Psoas muscle (tissue), 8 donors: ENCODE measurements at places on chromosomes 2 and 18. TPM values are rescaled to one million over a fixed set of nuclear protein-coding genes. Genes with fewer than 3 reads are reported as not detected.

The POTEC gene
- not detected for total RNA-seq

The TMEM247 gene
- not detected for total RNA-seq

The CCDC88A gene
- total RNA-seq = 19.1 TPM

The ACADL gene
- 9.1 TPM for total RNA-seq

GRCh38 chr2:105732101-105732500 is 12.6 kb upstream of the NCK2 start:
- no peak for DNase-seq

DNA sequence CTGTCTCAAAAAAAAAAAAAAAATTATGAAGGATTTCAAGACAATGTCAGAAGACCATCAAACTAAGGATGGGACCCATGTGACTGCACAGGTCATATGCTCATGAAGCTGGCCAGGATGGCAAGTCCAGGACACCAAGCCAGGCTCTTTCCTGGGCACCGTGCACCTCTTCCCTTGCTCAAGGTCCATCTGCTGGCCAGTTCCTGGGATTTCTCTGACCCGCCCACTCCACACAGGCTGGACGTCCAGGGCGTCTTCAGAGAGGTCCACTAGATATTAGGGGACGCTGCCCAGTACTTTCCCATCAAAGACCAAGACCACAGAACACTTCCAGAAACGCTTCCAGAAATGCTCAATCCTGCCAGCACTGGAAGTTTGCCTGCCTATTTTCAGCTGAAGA is 14.3 kb downstream of the TEX44 start:
- no peak for DNase-seq

DNA sequence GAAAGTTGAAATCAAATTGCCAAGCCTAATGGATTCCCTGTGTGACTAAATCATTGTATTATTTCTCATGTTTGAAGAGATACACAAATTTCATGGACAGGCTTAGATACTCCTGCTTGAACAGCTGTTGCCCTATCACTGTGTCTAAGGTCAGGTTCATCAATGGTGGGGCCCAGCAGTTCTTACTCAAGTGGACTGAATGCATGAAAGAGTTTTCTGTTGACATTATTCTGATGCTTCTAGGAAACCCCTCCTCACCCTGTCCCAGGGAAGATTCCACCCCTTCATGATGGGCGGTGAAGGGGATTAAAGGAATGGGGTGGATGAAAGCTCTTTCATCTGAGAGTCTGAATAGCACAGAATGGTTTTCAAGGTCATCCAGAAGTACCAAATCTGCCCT is 148.8 kb downstream of the INO80D start:
- DNase-seq = no peak

- DNase-seq = no peak
These were observed 244.1 kb upstream of the TNP1 start for GRCh38 chr2:217103752-217104545.

DNA sequence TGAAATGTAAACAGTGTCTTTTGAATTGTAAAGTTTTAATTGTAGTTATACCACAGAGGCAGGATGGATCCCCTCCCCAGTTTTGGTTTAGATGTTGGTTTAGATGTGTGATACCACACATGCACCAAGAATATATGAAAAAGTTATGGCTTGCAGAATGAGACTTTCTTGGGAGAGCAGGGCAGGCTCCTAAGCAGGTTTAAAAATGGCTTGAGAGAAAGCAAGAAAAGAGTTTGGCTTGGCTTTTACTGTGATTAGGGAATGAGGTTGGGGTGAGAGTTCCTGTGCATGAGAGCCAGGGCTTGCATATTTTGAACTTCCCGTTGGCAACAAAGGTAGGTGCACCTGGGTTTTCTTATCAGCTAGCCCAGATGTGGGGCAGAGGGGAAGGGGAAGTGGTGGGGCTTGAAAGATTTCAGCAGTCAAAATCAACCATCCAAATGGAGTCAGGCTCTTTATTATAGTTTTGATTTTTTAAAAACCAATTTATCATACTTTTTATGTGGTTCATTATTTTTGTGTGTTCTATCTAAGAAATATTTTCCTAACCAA is 246.9 kb downstream of the MTX2 start:
- no peak for DNase-seq

GRCh38 chr18:6752202-6752860 is 22.8 kb downstream of the ARHGAP28 start:
- no peak for DNase-seq

GRCh38 chr2:88711897-88712296 is 20.4 kb downstream of the RPIA start:
- no peak for DNase-seq

- DNase-seq = no peak
These were observed 807 bp downstream of the PELI1 start for GRCh38 chr2:64143169-64144056.

GRCh38 chr2:67799886-67800285 is 262.9 kb downstream of the C1D start:
- DNase-seq = no peak

GRCh38 chr2:155190342-155190741 is 491.8 kb downstream of the KCNJ3 start:
- DNase-seq = no peak

DNA sequence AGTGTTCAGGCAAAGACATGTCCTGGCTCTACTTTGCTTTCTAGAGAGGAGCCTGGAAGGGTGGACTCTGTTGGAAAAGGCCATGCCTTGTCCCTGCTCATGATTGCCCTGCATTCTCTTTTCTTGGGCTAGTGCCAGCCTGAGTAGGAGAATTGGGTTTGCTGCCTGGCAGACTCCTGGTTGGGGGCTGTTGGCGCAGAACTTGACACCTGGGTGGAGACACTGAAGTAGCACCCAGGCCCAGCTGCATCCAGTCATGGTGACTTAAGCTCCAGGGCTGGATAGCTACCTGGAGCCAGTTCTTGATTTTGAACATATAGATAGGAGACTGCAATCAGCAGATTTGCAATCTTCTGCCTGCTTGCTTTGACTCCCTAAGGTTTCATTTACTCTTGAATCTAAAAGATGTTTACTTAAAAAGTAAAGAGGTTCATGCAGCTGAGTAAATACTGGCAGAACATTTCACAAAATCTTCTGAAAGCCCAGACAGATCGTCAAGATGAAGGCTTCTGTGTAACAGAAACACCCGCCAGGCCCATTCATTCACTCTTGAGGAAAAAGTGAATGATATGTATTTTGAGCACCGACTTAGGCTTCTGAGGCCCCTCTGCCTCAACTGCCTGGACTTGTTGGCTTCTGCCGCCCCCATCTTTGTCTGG is 38.0 kb upstream of the YWHAQ start:
- DNase-seq = no peak

- DNase-seq = no peak
These were observed 113.7 kb upstream of the MAP4K3 start for GRCh38 chr2:39550701-39551285.
